ENCODE measurements at places on chromosomes 6 and 20.

GRCh38 chr6:34897130-34897529, 8.1 kb downstream of the ANKS1A start:
- H3K27ac ChIP-seq: no peak overlapping the region
- no peak for DNase-seq
- no peaks in the 10 kb centered on the region for H3K4me1 ChIP-seq
- peaks cover 2% of the 10 kb centered on the region for H3K27me3 ChIP-seq
- no peak overlapping the region for H3K4me3 ChIP-seq

GRCh38 chr6:67875877-67876383, 759.2 kb upstream of the ADGRB3 start:
- H3K27me3 ChIP-seq: no peaks in the 10 kb centered on the region
- H3K27ac ChIP-seq: no peak overlapping the region
- H3K4me1 ChIP-seq: no peaks in the 10 kb centered on the region
- no peak for DNase-seq
- H3K4me3 ChIP-seq: no peak overlapping the region

DNA sequence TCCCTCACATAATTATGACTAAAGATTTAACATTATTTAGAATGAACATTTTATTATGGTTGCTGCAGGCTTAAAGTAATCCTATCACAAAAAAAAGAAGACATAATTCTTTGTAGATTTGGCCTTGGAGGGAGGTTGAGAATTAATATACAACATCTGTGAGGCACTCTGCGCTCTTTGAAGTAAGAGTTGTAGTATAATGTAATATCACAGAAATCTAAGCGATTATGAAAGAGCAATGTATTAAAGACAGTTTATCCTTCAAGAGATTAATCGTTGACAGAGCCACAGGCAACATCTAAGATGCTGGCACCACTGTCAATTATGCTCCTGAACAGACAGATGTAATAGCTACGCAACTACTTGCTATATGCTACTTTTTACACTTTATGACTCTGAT, 946.8 kb downstream of the GRIK2 start:
- H3K27me3 ChIP-seq: no peaks in the 10 kb centered on the region
- no peak for DNase-seq
- no peaks in the 10 kb centered on the region for H3K36me3 ChIP-seq
- no peak overlapping the region for H3K4me3 ChIP-seq
- H3K27ac ChIP-seq: no peak overlapping the region

GRCh38 chr20:15185322-15185721, 847.9 kb upstream of the FLRT3 start:
- no peak overlapping the region for H3K27ac ChIP-seq
- no peak for DNase-seq
- no peak overlapping the region for H3K4me3 ChIP-seq
- no peaks in the 10 kb centered on the region for H3K27me3 ChIP-seq

GRCh38 chr6:34318499-34319470, 70.0 kb upstream of the SMIM29 start:
- H3K27me3 ChIP-seq: no peaks in the 10 kb centered on the region
- H3K4me1 ChIP-seq: peaks cover 36% of the 10 kb centered on the region
- H3K27ac ChIP-seq: no peak overlapping the region
- no peak for DNase-seq

DNA sequence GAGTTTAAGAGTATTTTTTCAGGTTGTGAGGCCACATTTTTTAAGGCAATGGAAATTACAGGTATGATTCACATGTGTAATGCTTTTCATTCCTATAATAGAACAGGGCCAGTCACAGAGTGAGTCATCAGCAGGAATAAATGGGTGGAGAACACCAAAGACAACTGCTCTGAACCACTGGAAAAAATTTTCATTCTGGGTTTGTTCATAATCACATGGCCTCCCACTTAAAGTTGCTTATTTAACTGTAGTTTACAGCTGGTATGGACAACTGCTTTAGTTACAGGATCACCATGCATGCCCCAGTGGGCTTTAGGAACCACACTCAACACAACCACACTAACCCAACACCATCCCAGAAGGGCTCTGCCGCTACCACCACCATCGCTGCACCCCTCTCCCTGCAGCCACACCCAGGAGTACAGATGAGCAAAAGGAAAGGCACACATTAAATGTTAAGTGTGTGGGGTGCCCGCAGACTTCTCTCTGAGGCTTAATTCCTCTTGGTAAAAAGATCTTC, 107.0 kb upstream of the DST start:
- peaks cover 2% of the 10 kb centered on the region for H3K4me1 ChIP-seq
- H3K27ac ChIP-seq: no peak overlapping the region
- H3K4me3 ChIP-seq: no peak overlapping the region
- no peak for DNase-seq

DNA sequence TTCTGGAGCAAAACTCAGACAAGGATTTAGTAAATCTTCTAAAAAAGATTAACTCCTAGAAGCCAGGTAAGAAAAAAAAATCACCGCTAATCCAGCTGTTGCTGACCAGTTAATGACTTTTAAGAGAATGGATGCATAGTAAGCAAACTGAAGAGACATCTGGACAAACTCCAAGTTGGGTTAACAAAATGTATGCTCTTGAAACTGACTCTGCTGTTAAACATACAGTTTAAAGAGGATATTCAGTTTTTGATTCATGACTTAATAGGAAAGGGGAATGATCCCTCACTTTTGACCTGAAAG, 70.4 kb downstream of the PLAGL1 start:
- DNase-seq: no peak
- H3K4me1 ChIP-seq: peaks cover 6% of the 10 kb centered on the region
- no peak overlapping the region for H3K27ac ChIP-seq
- no peaks in the 10 kb centered on the region for H3K36me3 ChIP-seq
- H3K27me3 ChIP-seq: peaks cover 2% of the 10 kb centered on the region

- no peaks in the 10 kb centered on the region for H3K4me1 ChIP-seq
- DNase-seq: no peak
- no peaks in the 10 kb centered on the region for H3K36me3 ChIP-seq
- peaks cover 40% of the 10 kb centered on the region for H3K27me3 ChIP-seq
- H3K4me3 ChIP-seq: no peak overlapping the region
Observed at GRCh38 chr20:44171775-44172571, 15.0 kb downstream of the JPH2 start.

DNA sequence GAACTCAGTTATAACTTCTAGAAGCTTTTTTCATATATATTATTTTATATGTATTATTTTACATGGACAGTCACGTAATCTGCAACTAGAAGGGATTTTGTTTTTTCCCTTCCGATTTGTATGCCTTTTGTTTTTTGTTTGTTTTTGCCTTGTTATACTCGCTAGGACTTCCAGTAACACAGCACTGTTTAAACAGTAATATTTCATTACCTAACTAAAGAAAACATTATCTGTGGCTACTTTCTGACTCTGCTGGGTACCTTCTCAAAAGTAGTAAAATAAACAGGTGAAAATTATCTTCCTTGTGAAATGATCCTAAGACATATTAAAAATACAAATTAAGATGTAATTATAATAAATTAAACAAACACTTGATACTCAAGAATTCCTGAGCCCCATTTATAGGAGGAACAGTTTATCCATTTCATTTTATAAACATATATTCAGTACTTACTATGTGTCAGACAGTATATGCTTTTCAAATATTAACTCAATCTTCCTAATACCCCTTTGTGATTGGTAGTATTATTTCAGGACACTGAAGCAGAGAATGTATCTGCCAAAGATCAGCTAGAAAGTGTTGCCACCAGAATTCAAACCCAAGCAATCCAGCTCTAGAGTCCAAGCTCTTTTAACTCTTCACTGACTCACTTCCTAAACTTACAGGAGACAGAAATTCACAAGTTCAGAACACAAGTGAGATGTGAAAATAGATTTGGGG, 65.3 kb downstream of the MAP3K5 start:
- no peak overlapping the region for H3K4me3 ChIP-seq
- H3K27me3 ChIP-seq: no peaks in the 10 kb centered on the region
- H3K36me3 ChIP-seq: peaks cover 25% of the 10 kb centered on the region
- DNase-seq: no peak

GRCh38 chr20:63322146-63322932, 29.4 kb downstream of the COL20A1 start:
- H3K27ac ChIP-seq: no peak overlapping the region
- H3K36me3 ChIP-seq: no peaks in the 10 kb centered on the region
- no peak overlapping the region for H3K4me3 ChIP-seq
- H3K27me3 ChIP-seq: peaks cover 8% of the 10 kb centered on the region
- no peak for DNase-seq

GRCh38 chr20:62117362-62117646, 5.0 kb upstream of the LSM14B start:
- H3K4me1 ChIP-seq: peaks cover 36% of the 10 kb centered on the region
- H3K4me3 ChIP-seq: no peak overlapping the region
- no peaks in the 10 kb centered on the region for H3K27me3 ChIP-seq
- DNase-seq: no peak

- peaks cover 48% of the 10 kb centered on the region for H3K4me1 ChIP-seq
- H3K27me3 ChIP-seq: no peaks in the 10 kb centered on the region
- DNase-seq: no peak
- H3K36me3 ChIP-seq: peaks cover 66% of the 10 kb centered on the region
Observed at GRCh38 chr6:107753778-107754177, 70.3 kb downstream of the SCML4 start.

DNA sequence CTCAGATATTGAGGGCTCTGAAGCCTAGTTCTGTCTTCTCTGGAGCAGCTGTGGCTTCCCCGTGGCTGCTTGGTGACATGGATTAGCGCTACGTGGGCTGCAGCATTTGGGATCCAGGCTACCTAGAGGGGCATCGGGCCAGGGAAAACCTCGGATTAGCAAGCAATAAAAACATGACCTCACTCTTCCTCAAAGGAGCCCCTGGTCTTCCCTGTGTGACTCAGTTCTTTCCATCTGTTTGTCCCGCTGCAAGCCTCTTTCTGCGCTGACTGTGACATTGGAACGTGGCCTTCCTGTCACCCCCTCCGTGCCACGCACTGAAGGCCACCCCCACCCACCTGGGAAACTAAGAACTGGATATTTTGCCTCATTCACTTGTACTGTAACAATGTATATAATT, 3.6 kb downstream of the MRGBP start:
- DNase-seq: no peak
- no peak overlapping the region for H3K4me3 ChIP-seq
- H3K27me3 ChIP-seq: no peaks in the 10 kb centered on the region
- peaks cover 39% of the 10 kb centered on the region for H3K4me1 ChIP-seq
- H3K36me3 ChIP-seq: peaks cover 21% of the 10 kb centered on the region
